ENCODE measurements at places on chromosomes 2 and 18.
A peak's percentile ranks its signal among the peaks of the same experiment; 100 is the strongest.

GRCh38 chr18:75752740-75753263 is 325.3 kb upstream of the SMIM21 start:
- no peak for DNase-seq

- no peak for DNase-seq
Observed at GRCh38 chr2:40240070-40240469, 211.8 kb downstream of the SLC8A1 start.

- DNase-seq, result no peak
Observed at GRCh38 chr2:118844261-118845004, 3.0 kb downstream of the EN1 start.

- no peak for DNase-seq
Observed at GRCh38 chr18:5973099-5973498, 77.8 kb upstream of the TMEM200C start.

DNA sequence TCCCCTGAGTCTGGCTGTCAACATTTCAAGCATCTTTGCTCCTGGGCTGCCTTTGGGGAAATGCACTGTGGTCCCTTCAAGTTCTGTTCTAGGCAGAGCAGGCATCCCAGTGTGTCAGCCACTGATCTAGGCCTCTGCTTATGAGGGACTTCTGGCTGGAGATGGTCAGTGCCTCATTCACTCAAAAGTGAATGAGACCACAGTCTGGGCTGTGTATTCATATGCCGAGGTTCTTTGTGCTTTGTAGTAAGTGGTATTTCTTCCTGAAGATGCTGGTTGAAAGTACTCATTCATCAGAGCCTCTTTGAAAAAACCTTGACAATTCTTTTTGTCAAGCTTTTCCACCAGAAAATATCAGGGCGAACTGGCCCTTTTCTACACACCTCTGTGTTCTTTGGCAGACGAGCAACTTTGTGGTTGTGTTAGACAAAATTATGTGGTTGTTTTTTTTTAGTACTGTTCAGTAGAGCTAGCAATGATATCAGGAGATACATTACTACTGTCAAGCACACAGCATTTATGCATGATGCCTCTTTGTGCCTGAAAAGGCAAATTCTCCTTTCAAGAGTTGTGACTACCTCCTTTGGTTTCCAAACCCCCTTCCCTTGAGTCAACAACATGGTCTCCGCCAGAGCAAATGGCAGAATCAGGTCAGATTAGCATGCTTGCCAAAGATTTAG is 510.9 kb upstream of the NRP2 start:
- DNase-seq, result no peak

DNA sequence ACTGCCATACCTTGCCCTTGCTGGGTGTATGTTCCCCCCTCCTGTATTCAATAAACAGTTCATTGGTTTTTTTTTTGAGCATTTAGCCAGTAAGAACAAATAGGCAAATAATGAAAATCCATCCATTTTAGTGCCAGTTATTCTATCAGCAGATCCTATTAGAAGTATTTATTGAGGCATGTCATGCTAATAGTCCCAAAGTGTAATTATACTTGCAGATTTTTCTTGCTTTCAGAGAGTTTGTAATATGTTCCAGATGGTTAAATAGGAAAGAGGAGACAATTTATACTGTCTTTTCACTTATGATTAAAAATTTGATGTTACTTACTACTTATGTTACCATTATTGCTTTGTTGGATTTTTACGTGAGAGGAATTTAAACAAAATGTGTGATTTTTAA is 127.6 kb downstream of the NCOA1 start:
- DNase-seq, result no peak

GRCh38 chr18:61606068-61606660 is 272.9 kb downstream of the CDH20 start:
- DNase-seq, result no peak

GRCh38 chr2:65282477-65283053 is 54.9 kb downstream of the ACTR2 start:
- no peak for DNase-seq

DNA sequence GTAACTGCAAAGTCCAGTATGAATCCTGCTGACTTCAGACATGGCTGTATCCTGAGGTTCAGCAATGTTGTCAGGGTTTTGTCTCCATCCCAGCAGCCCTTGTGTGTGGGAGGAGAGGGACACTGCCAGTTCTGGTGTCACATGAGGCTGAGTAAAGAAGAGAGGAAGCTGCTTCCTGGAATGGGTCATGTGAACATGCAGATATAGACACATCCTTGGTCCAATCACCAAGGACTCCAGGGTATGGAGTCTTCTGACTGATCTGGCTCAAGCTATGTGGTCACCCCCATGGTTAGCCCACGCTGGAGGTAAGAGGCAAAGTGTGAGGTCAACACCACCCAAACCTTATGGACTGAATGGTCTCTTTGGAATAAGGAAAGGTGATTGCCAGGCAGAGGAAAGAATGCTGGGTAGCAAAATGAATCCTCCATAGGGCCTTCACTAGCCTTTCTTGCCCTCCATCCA is 134.4 kb upstream of the SLC1A4 start:
- no peak for DNase-seq

GRCh38 chr2:60068755-60069154 is 484.7 kb downstream of the BCL11A start:
- DNase-seq, result no peak

DNA sequence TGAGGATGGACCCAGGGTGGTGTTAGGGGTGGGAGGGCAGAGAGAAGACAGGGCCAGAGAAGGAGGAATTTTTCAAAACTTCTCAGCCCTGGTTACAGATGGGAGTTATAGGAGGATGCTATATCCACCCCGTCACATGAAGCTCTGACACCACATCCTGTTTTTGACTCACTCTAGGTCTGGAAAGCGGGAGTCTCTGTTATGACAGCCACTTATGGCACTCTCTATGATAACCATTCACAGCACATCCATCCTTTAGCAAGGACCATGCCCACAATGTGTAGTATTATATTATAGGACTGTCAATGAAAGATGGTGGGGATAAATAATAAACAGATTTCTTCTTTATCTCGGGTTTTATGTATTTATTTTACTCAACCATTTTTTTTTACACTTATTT is 461.2 kb downstream of the CDH2 start:
- DNase-seq, result no peak

DNA sequence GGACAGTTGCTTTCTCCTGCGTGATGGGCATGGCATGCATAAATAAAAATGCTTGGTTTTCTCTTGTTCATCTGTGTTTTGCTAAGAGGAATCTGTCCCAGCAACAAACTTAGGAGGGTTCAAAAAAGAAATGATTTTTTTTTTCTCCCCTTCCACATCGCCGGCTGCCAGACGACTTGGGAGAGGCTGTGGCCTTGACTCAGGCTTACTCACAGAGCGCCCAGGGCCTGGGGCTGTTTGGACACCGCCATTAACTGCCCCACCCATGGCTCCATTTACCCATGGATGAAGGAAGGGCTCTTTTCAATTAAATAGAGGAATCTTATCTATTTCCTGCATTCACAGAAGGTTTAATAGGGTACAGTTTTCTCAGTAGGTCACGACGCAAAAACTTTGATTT is 22.3 kb upstream of the SERPINB5 start:
- no peak for DNase-seq

GRCh38 chr2:174762464-174762863 is 1.8 kb downstream of the CHRNA1 start:
- DNase-seq, result no peak

GRCh38 chr2:239544918-239545465 is 144.2 kb upstream of the HDAC4 start:
- DNase-seq, result no peak

DNA sequence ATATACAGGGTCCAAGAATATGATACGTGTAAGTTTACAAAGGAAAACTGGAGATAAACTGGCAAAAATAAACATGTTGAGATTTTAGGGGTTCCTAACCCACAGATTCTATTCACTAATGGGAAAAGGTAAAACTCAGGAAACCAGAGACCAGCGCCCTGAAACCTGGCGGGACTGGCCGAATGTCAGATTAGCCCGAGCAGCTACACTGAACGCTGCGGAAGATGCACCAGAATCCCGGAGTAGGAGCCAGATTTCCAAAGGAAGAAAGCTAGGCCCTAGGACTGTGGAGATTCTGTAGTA is 679 bp upstream of the WDR75 start:
- DNase-seq, result no peak

DNA sequence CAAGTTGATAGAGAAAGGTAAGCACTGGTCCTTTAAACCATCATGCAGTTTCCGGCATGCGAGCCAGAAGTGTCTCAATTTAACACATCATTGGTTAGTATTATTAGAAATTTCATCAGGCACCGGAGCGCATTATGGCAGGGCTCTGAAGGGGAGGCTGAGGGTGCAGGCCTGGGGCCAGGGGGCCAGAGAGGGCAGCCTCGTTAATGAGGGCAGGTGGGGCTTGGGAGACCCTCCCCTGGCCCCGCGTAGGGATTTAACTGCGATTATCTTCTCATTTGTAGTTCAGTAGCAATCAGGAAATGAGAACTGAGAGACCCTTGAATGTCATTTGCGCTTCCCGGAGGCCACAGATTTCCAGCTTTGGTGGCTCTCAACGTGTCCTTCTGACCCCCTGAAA is 246.4 kb downstream of the KLHL29 start:
- no peak for DNase-seq

GRCh38 chr2:176567361-176567760 is 298.1 kb downstream of the MTX2 start:
- no peak for DNase-seq

DNA sequence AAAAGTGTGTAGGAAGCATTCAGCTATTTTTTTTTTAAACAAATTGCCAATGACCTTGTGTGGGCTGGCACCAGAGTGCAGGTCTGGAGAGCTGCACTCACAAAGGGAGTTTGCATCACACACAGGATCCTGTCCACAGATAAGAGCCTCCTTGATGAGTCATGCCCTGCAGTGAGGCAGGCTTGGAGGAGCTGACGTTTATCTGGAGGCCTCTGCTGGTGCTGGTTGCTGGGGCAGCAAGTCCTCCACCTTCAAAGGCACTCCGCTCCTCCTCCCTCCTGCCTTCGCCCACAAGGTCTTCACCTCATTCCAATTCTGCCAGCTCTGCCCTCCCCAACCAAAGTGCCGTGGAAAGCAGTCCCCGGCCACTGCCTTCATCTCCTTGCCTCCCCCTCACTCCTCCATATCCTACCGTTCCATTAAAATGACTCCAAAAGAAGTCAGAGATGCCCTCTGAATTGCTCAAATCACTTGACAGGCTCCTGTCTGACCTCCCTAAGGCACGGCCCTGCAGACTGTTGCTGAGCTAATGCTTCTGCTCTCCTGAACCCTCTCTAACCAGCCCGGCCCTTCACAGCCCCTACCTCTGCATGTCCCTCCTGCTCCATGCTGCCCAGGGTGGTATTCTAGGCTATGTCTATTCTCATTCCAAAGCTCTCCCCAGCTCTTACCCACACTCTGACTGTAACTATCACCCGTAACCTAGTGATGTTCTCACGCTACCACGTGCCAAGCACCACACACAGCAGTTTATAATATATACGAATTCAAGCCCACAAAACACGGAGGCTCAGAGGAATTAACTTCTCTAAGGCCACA is 30.9 kb downstream of the LONRF2 start:
- DNase-seq, result peak; percentile 34

GRCh38 chr2:98473995-98474780 is 29.5 kb downstream of the INPP4A start:
- no peak for DNase-seq

- no peak for DNase-seq
Observed at GRCh38 chr2:168180483-168180882, 66.9 kb downstream of the STK39 start.

DNA sequence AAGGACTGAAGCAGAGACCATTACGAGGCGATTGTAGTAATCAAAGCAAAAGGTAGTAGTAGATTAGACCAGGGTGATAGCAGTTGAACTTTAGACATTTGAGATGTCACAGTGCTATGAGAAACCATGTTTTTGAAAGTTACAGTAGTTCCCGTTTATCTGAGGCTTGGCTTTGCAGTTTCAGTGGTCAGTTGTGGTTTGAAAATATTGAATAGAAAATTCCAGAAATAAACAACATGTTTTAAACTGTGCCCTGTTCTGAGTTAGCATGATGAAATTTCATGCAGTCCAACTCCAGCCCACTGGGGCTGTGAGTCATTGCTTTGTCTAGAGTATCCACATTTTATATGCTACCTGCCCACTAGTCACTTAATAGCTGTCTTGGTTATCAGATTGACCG is 47.5 kb downstream of the ZNF638 start:
- no peak for DNase-seq

DNA sequence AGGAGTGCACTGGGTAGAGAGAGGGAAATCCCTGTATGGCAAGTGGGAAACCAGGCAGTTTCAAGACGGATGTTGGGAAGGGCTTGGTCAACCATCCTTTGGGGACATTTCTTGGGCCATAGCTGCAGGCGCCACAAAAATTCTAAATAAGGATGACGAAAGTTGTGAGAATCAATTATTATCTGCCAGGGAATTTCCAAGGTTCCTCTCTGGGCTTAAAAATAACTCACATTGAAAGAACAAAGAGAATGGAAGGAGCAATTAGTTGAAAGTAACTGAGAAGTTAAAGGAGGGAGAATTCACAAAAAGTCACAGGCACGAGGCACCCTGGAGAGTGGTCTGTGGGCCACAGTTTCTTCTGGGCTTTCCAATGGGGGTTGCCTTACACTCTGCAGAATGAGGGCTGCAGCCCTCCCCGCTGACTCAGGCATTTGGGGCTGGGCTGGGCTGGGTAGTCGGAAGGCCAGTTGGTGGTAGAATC is 195.7 kb downstream of the SMAD7 start:
- no peak for DNase-seq

- DNase-seq, result no peak
Observed at GRCh38 chr2:75221862-75222261, 22.5 kb upstream of the TACR1 start.

DNA sequence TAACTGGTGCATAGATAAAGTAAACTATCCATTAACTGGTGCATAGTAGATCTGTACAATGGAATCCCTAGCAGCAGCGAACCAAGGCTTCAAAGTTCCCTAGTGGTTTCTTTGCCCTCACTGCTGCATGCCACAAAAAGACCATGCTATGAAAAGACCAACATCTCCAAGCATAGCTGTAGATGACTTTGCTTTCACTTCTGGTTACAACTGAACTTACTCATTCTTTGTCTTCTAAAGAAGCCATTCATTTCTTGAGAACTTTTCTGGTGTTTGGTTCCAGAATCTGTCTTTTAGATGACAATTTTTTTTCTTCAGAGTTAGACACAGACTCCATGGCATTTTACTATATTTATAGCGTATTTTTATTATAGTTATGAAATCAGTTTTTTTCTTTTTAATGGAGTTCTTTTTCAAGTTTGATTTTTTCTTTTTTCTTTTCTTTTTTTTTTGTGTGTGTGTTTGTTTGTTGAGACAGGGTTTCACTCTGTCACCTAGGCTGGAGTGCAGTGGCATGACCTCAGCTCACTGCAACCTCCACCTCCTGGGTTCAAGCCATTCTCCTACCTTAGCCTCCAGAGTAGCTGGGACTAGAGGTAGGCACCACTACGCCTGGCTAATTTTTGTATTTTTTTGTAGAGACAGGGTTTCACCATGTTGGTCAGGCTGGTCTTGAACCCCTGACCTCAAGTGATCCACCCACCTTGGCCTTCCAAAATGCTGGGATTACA is 63.6 kb downstream of the SLC35F5 start:
- no peak for DNase-seq

DNA sequence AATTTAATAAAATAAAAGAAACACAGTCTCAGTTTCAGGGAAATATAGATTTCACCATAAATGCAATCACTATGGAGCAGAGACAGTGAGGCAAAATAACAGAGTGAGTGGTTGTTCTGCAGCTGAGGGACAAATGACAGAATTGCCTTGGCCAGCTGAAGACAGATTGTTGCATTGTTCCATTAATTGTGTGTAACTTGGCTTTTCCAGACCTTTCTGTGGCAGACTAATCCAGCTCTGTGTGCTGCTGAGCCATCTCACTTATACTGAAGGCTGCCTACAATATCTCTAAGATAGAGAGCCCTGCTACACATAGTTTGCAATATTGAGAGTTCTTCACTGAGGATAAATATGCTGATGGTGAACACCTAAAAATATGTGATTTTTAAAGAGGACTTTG is 11.5 kb downstream of the LRRTM1 start:
- no peak for DNase-seq
